GM23338 (cell line): ENCODE measurements at places on chromosomes 11 and 22.
A peak's percentile ranks its signal among the peaks of the same experiment; 100 is the strongest.

- no peak for DNase-seq
Measured at GRCh38 chr22:31126128-31126868, 3.5 kb downstream of the INPP5J start.

- DNase-seq: peak; percentile 72
Measured at GRCh38 chr11:911031-911889, 650 bp upstream of the CHID1 start.

DNA sequence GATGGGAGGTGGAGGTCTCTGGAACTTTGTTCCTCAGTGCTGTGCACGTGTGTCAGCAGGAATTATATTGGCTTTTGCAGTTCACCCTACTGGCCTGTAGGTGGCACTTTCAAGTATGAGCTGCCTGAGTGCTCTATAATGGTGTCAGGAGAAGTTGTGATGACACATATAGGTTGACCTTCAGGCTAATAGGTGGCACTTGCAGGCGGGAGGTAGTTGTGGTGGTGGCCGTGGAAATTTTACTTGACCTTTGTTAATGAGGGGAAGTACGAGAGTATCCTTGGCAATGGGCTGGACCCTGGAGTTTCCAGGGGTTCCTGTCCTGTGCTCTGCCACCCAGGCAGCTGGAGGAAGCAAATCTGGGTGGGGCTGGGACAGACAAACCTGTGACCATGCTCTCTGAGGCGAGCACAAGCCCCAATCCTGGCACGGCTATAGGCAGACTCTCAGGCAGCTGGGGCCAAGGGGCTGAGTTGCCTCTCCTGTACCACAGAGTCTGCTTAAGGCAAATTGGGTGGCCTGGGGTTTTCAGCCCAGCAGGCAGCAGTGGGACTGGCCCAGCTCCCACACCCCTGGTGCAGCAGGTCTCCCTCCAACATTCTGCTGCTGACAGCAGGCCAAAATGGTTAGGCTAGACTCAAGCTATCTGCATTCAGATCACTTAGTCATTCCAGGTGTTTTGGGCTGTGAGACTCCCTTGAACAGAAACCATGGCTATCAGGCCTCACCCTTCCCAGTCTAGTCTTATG lies 147.5 kb upstream of the CTSC start:
- peak; percentile 81 for DNase-seq

DNA sequence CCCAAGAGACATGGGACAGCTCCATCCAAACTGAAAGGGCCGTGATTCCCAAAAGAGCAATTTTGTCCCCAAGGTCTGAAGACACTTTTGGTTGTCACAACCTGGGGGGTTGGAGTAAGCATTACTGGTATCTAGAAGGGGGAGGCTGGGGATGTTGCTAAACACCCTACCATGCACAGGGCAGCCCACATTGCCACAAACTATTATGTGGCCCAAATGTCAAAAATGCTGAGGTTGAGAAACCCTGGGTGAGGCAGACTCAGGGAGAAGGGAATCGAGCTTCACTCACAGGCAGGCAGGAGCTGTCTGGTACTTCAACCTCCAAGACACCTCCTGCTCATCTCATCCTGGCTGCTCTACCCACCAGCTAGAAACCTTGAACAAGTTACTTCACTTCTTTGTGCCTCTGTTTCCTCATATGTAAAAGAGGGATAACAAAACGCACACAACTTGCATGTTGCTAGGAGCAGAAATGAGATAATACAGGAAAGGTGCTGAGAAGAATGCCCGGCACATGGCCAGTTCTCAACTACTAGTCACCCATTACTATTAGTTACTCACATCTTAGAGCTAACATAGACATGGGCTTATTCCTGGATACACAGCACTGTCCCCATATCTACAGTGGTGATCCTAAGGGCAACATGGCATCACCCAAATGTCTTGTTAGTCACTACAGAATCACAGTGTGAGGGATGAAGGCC lies 8.8 kb downstream of the SERPIND1 start:
- DNase-seq: no peak

- DNase-seq: no peak
Measured at GRCh38 chr22:49188091-49188490, 639.6 kb downstream of the BRD1 start.

DNA sequence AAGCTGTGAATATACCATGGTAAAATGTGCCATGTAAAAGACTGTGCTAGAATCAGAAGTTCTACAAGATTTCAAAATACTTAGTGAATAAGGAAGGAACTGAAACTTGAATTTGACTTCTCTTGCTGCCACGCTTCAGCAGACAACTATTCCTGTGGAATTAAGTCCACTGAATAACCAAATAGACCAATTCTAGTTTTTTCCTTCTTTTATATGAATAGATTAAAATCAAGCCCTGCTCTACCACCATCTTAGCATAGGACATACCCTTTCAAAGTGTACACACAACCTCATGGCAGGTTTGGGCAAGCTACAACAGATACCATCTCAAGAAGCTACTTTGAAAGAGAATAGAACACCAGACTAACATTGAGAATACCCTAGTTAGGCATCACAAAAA lies 23.4 kb upstream of the CLNS1A start:
- no peak for DNase-seq

- DNase-seq: no peak
Measured at GRCh38 chr11:81669935-81670543, 1063.6 kb downstream of the FAM181B start.

DNA sequence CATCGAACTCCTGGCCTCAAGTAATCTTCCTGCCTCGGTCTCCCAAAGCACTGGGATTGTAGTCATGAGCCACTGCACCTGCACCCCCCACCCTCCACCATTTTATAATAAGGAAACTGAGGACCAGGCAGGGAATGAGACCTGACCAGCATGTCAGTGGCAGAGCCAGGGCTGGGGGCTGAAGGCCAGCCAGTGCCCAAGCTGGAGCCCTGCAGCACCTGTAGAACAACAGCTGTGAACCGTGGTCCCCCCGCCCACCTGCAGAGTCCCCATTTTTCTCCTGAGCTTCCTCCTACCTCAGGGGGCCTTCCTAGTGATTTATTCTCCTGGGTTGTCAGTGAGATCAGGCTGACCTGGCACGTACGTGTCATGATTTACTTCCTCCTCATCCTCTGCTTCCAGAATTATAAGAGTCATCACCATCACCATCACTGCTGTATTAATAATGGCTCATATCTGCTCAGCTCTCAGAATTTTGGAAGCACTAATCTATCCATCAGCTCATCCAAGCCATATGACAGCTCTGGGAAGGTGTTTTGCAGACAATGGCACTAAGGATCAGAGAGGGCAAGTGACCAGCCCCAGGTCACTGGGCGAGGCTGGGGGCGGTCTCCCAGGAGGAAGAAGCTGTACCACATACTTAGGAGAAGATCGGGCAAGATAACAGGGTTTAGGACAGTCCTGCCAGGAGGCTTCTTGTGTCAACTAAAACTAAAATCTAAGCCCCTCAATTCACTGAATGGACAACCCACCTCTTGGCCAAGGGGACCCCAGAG lies 5.5 kb upstream of the SLCO2B1 start:
- DNase-seq: no peak

DNA sequence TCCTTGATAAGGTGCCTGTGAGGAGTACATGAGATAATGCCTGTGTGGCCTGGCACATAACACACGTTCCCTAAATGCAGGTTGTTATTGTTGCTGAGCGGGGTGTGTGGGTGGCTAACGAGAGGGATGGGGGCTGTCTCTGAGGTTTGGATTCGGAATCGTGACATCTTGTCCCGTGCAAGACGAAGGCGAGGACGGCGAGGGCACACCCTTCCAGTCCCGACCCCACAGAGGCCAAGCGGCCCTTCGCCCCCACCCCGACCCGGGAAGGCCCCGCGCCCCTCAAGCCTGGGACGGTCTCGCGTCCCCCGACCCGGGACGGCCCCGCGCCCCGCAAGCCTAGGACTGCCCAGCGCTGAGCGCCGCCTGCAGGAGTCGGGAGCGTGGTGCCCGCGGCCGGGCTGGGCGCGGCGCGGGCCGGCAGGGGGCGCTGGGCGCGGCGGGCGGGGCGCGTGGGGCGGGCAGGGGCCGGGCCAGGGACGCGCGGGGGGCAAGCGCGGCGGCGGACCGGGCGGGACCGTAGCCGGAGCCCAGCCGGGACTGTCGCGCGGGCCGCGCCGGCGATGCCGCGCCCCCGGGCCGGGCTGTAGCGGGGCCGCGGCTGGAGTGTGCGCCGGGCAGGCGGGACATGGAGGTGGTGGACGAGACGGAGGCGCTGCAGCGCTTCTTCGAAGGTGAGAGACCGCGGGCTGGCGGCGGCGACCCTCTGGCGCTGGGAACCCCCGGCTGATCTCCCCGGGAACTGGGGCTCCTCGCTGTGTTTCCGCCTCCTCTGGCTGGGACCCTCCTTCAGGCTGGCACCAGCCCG lies at the start of gene MYRF:
Gene MYRF, plus strand, starts transcription at position 520 of the 808 bp plus-strand sequence. Its CDS starts 109 bp downstream, at position 629.
- peak; percentile 80 for DNase-seq

GRCh38 chr11:48019217-48019584 lies 38.8 kb downstream of the PTPRJ start:
- DNase-seq: peak; percentile 63

DNA sequence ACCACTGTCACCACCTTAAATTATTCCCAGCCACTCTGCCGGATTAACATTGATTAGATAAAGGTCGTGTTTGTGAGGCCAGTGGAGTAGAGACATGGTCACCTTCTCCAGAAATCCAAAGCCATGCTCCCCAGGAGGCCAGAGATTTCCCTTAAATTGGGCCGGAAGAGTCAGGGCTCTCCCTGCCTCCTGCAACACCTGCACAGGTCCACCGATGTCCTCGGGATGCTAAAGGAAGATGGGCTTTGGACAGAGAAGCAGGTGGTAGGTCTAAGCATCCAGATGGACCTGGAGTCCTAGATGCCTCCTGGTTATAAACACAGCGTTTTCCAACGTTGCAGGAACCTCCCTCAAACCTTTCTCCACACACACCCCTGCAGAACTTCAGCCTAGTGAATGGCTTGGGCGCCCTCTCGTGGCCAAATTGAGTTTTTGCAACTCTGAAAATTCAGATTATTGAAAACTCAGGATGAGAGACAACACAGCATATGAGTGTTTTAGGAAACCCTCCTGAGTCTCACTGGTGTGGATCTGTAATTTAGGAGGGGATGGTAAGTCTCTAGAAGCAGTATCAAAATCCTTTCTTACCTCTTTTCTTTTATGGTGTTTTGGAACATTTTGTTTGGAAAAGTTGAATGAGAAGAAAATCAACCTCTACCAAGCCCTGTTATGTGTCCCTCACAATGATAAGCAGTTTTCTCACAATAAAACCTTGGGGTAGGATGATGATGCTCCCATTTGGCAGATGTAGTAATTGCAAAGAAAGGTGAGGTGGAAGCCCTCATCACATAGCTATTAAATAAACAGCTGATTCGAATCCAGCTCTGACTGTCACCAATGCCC lies 109.6 kb downstream of the RRAS2 start:
- peak; percentile 82 for DNase-seq
